Panc1 (cell line): ENCODE measurements at places on chromosomes 12 and 14.

GRCh38 chr12:101832030-101832429 lies 1.3 kb upstream of the GNPTAB start:
- no peak for DNase-seq

- DNase-seq = no peak
Observed at GRCh38 chr14:102817318-102817717, 40.1 kb downstream of the TRAF3 start.

DNA sequence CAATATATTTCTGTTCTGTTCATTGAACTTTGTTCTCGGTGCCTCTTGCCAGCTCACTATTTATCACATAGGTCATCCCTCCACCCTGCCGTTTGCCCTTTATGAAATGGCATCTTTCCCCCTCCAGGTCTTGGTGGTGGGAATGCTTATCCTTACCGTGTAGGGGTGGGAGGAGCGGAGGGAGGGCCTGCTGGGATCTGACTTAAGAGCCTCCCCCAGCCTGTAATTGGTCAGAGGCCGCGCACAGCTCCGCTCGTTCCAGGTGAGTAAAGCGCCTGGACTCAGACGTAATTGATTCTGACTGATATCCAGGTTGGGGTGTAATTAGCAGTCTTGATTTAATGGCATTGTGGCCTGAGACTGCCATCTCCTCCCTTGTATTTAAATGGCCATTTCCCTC lies 185.3 kb downstream of the TSPAN9 start:
- no peak for DNase-seq

- DNase-seq = no peak
Observed at GRCh38 chr12:23115984-23116383, 491.0 kb downstream of the ETNK1 start.

- DNase-seq = no peak
Observed at GRCh38 chr12:25977047-25977446, 18.6 kb downstream of the RASSF8 start.

DNA sequence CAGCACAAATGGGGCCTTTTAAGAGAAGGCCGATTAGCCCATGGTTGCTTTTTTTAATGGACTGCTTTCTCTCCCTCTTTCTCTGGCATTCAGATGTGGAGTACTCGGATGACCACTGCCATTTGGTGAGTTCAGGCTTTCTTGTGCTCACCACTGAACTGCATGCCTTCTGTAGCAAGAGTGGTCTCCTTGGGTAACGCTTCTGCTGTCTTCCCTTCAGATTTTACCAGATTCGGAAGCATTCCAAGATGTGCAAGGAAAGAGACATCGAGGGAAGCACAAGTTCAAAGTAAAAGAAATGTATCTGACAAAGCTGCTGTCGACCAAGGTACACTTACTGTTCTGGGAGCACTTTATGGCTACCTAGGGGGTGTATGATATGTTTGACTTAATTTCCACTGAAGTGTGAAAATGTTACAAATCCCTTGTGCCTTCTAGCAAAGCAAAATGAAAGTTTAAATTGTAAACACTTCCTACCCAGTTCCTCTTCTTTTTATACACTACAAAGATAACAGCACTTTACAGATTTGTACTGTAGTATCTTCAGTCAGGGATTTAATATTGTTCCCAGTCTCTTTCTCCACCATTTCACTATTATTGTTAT lies 148.8 kb downstream of the PLXNC1 start:
- no peak for DNase-seq

DNA sequence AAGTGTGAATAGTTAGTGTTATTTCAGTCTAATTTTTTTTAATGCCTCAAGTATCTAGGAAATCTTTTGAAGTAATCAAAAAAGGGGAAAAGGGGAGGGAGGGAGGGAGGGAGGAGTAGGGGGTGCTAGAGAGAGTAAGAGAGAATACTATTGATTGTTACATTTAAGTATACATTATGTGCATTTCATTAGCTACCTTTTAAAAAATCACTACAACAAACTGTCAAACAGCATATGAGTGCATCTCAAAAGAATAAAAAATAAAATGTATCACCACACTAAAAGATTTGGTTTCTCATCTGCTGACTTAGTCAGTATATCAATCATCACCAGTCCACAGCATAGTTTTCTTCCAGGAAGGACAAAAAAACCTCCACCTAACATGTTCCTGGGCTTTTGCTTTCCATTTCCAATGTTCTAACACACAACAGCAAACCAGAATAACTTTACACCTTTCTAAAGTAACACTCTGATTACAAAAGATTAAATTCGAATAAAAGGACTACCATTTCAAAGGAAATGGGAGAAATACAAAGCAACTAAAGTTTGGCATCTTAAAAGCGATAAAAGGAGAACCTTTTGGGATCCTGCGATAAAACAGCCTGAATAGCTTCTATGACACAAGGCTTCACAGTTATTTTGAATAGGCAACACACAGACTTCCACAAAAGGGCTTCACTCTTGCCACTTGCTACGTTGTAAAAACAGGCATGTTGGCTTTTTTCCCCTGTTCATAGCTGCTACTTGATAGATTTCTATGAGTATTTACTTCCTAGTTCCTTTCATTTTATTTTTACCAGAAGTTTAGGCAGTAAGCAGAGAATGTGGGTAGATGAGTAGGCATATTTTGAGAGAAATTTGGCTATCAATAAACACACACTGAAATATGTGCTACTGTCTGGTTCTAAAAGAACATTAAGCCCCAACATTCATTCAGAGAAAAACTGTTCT lies 160.9 kb downstream of the EPS8 start:
- DNase-seq = no peak

GRCh38 chr12:73506611-73507010 lies 1031.0 kb upstream of the ATXN7L3B start:
- DNase-seq = no peak

DNA sequence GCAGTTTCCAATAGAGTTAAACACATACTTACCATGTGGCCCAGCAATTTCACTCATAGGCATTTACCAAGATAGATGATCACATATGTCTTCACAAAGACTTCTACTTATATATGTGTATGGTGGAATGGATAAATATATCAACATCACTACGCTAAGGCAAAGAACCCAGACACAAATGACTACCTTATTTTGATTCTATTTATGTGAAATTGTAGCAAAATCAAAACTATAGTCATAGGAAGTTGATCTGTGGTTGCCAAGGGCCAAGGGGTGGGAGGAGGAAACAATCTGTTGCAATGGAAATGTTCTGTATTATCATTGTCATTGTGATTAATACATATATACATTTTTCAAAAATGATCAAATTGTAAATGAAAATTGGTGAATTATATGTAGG lies 47.7 kb upstream of the ANP32D start:
- DNase-seq = no peak

DNA sequence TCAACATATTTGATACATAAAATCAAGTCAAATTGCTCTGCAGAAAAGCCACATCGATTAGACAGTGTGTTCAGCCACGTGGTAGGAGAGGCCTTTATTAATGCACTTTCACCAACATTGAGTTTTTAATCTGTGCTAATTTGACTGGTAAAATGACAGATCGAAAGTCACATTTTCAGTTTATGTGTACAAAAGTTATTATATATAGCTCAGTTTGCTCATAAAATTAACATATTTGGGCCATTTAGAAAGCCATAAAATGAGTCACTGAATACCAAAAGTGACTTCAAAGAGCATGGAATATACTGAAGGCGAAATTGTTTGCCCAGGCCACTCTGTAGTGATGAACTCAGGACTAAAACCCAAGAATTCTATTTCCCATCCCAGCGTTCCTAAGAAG lies 26.0 kb downstream of the C12orf42 start:
- no peak for DNase-seq

DNA sequence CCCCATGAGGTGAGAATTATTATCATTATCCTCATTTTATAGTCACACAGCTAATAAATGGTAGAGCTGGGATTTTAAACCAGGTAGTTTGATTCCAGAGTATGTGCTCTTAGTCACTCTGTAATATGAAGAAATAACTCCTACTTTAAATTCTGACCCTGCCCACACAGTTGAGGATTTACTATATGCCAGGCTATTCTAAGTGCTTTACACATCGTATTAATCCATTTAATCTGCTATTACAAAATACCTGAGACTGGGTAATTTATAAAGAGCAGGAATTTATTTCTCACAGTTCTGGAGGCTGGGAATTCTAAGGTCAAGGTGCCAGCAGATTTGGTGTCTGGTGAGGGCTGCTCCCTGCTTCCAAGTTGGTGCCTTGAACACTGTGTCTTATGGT lies 19.6 kb upstream of the WIF1 start:
- DNase-seq = no peak

GRCh38 chr12:43835264-43835655 lies 621 bp upstream of the TMEM117 start:
- no peak for DNase-seq

- no peak for DNase-seq
Observed at GRCh38 chr14:35366521-35366976, 38.0 kb downstream of the NFKBIA start.

GRCh38 chr12:54304187-54304810 lies 3.5 kb upstream of the NFE2 start:
- DNase-seq = no peak

GRCh38 chr12:99392091-99392850 lies 255.3 kb upstream of the GARIN6 start:
- DNase-seq = no peak

- no peak for DNase-seq
Observed at GRCh38 chr12:22798116-22798515, 173.1 kb downstream of the ETNK1 start.

- DNase-seq = no peak
Observed at GRCh38 chr14:88999137-88999536, 174.7 kb downstream of the TTC8 start.

DNA sequence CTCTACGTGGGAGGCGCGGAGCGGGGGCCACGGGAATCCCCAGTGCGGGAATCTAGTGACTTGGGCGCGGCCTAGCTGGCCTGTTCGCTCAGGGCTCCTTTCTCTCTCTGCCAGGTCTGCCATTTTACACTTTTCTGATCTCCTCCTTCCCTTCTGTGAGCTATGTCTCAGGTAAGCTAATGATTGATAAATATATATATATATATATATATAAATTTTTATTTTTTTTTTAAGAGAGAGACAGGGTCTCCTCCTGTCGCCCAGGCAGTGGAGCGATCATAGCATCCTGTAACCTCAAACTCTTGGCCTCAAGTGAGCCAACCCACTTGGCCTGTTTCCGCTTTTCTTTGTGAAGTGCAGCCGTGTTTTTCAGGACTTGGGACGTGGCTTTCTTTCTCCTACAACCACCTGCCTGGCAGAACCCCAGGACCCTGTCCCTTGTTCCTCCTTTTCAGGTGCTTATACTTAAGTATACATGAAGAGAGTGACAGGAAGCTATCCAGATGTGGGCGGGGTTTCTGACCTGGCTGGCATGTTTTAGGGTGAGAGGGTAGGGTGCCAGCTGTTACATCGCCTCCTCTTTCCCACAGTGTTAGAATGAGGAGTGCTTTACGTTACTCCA lies 547 bp downstream of the ZNF140 start:
- no peak for DNase-seq

GRCh38 chr14:99838639-99839134 lies 45.5 kb downstream of the EML1 start:
- peak; percentile 2 for DNase-seq

DNA sequence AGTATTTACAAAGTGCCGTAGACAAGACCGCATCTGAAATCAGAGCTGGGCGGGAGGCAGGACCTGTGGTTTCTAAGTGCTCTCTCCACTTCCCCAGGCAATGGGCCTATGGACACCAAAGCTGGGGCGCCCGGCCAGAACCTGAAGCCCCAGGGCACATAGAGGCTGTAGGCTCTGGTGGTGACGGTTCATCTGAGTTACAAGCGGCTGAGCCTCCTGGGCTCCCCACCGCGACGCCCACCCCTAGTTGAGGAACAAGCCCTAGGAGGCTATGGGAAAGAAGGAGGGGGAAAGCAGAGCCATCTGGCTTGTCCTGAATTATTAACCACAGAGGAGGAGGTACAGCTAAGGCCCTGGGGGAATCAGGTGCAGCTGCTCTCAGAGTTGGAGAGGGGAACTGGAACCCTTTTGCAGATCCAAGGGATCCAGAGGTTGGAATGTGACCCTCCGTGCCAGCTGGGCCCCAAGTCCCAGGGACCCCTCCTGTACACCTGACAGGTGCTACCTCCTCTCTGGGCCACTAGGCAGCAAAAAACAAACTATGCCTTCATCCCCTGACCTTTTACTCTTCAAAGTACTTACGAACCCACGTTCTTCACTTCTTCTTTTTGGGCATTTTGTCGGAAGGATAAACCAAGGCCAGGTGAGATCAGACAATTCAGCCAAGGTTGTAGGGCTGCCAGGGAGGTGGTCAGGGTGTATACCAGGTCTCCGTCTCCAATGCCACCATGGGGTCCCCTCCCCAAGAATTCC lies 77.2 kb downstream of the ARL6IP4 start:
- DNase-seq = no peak

DNA sequence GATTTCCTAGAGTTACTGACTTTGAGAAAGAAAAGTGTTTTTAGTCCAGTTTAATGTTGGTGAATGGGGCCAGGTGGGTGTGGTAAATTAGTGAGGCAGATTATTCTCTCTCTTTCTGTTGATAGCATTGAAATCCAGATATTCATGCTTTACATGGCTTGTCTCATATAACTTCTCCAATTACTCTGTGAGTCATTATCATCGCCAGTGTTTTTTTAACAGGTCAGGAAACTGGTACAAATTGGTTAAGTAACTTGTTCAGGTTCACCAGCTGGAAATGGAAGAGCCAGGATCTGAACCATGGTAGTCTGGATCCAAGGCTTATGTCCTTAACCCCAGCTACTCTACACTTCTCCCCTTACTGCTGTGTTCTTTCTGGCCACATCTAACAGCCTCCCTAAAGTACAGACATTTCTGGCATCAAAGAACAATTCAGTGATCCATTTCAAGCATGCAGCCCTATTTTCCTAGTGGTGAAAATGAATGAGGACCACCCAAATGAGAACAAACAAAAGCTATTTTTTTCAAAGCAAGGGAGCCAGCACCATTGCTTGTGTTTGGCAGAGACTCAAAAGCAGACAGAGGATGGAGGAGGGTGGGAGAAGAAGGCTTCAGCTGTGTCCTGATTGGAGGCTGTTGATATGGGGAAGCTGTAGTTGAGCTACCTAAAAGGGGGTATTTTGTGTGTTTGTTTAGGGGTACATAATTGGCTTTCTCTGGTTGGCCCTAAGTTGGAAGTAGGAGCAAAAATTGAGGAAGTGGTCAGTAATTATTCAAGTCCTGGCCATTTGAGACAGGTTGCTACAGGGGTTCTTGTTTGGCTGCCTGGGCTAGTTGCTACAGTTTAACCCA lies 1.7 kb downstream of the IRAK3 start:
- DNase-seq = no peak

- no peak for DNase-seq
Observed at GRCh38 chr12:127145241-127145928, 1121.6 kb upstream of the TMEM132C start.

GRCh38 chr12:75556311-75556899 lies 45.0 kb upstream of the KRR1 start:
- no peak for DNase-seq

- DNase-seq = no peak
Observed at GRCh38 chr14:92610849-92611271, 97.3 kb downstream of the RIN3 start.
